ENCODE measurements at places on chromosomes 2 and 18. TPM values are rescaled to one million over a fixed set of nuclear protein-coding genes. Genes with fewer than 3 reads are reported as not detected.

The SERPINB10 gene
- not detected for total RNA-seq

The GCG gene
- not detected for total RNA-seq

The TTLL4 gene
- 14.2 TPM for total RNA-seq

DNA sequence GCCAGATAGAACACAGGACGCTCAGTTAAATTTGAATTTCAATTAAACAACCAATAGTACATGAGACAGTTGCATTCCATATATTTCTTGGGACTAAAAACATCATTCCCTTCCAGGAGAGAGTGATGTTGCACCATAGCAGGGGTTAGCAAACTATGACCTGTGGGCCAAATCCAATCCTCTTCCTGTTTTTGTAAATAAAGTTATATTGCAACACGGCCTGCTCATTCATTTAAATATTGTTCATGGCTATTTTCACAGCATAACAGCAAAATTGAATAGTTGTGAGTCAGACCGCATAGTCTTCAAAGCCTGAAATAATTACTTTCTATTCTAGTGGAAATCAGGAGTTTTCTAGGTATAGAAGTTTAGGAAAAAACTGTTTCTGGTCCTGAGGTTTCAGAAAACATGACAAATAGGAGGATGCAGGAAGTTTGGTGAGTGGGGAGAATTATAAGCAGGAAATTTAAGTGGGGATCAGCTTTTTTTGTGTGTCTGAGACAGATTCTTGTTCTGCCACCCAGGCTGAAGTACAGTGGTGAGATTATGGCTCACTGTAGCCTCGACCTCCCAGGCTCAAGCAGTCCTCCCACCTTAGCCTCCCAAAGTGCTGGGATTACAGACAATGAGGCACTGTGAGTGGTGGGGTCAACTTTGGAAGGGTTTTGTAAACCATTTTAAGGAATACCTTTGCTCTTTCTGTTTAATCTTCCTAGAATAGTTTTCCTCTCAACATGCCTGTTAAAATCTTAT lies 131.5 kb downstream of the SOCS6 start:
- peak; percentile 87 for DNase-seq

DNA sequence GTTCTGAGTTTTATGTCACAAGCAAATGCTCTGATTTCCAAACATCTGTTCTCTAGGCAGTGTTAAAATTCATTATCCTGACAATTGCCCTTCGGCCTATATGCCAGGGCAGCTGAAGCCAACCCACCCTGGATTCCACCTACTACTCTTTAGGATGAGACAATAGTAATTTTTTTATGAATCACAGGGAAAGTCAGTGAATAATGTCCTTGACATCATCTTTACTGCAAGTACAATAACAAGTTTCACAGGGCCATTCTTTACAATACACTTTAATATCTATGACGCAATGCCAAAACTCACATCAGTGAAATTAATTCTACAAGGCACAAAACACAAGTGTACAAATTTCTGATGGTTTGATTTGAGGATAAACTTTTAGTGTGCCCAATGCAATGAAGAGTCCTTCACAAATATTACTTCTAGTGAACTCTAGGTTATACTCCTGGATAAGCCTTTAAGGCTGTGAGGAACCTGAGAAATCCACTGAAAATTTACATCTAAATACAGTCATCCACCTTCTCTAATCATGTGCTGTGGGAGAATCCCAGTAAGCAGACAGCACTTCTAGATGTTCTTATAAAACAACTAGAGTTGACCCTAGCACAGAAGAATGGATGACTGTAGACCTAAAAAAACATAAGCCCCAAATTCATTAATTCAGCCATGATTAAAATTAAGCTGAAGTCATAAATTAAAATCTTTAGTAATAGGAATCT lies 77.3 kb upstream of the CTLA4 start:
- DNase-seq = no peak

GRCh38 chr18:75204732-75205513 lies 4.0 kb downstream of the PTGR3 start:
- DNase-seq = no peak

DNA sequence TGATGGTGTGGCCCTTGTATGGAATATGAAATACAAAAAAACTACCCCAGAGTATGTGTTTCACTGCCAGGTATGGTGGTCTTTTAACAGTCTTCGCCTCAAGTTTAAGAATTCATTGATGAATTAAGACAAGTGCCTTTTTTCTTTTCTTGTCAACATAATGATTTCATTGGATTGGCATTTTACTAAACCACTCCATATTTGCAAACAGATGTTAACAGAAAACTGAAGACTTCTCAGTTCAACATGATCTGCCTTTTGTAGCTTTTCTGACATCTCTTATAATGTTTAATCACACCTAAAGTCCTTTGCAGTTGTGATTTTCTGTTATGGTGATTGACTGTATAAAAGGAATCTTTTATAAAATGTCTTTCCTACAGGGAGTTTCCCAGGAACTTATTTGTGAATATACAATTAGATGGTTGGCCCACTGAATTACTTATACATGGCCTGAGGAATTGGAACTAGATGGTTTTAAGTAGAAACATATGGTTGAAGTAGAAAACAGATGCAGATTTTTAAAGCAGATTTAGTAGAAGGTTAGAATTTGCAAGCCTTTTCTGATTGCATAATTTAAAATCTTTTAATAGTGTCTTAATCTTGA lies 39.7 kb downstream of the DYNC1I2 start:
- no peak for DNase-seq

DNA sequence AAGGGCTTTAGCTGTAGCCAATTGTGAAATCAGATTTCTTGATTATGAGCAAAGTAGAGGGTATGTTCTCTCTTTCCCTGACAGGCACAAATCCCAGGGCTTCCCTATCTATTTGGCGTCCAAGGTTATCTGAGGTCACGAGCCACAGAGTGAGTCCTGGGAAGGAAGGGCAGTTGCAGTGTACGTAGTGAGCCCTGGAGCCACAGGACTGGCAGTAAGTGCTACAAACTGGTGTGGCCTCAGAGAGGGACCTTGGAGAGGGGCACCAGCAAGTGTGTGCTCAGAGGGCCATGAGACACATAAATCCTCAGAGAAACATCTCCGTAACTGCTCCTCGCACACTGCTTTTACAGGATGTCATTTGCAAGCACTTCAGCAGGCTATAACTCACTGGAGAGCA lies 115.5 kb upstream of the SH3BP4 start:
- no peak for DNase-seq

- peak; percentile 73 for DNase-seq
These were observed 24.7 kb downstream of the COPS7B start for GRCh38 chr2:231810905-231811304.

DNA sequence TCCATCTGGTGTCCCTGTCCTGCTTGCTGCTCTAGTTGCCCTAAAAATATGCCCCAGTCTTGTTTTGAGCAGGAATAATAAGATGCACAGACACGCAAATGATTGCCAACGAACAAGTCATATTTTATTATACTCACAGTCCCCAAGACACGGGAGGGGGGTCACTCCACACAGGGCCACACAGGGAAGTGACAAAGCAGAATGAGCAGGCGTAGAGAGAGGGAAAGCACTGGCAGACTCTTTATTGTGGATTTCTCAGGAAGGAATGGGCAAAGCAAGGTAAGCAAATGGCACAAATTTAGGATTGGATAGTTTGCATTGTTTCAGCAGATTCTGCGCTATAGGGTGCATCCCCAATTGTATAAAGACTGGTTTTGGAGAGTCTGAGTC lies 20.7 kb upstream of the ZDBF2 start:
- DNase-seq = no peak

- no peak for DNase-seq
These were observed 30.9 kb upstream of the PGAP1 start for GRCh38 chr2:196957442-196957841.

DNA sequence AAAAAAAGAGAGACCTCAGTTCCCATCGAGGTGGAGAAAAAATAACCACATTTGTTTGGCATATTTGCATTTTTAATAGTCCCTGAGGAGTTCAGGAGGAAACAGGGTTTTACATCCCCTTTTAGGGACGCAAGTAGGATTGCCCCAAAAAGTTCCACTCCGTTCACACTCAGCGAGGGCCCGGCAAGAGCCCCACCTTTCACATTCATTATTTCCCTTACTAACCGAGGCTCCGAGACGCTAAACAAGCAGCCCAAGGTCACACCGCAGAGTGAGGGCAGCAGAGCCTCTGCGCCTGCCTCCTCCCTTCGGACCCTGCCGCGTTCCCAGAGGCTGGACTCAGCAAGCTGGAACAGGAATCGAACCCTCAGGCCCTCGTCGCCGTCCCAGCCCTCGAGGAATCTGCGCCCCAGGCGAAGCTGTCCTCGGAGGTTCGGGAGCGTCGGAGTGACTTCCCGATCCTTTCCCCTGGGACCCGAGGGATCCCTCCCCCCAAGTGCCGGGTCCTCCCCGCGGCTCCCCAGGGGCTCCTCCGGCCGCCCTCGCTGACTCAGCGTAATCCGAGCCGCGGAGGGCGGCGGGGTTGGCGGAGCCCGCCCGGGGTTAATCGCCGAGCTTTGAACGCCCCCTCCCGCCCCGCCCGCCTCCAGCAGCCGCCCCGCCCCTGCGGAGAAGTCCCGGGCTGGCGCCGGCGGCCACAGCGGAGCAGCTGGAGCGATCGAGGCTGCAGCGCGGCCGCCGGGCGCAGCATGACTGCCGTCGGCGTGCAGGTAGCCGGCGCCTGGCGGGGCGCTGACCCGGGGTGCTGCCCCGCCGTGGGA lies at the start of gene TMEM37:
TSS of gene TMEM37 (plus strand) at position 700 of the 821 bp plus-strand sequence. CDS start at position 750, 50 bp downstream.
- peak; percentile 40 for DNase-seq

- peak; percentile 81 for DNase-seq
These were observed 13.6 kb upstream of the PELI1 start for GRCh38 chr2:64157792-64158191.

DNA sequence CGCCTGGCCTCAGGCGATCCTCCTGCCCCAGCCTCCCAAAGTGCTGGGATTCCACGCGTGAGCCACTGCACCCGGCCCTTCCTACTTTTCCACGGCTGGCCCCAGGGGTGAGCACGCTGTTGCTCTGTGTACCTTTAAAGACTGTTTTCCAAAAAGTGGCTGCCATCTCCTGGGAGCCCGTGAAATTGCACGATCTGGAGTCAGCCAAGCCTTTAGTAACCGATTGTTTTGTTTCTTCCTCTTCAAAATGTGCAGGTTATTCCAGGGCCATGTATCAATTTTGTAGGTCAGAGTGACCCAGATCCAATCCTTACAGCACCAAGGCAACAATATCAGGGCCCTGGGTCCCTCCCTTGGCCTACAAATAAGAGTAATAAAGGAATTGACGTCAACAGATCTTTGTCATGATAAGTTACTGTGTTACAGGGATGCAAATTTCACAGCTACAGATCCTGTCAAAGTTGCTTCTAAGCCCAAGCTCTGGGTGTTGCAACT lies 135.6 kb upstream of the ZNF236 start:
- DNase-seq = peak; percentile 89

DNA sequence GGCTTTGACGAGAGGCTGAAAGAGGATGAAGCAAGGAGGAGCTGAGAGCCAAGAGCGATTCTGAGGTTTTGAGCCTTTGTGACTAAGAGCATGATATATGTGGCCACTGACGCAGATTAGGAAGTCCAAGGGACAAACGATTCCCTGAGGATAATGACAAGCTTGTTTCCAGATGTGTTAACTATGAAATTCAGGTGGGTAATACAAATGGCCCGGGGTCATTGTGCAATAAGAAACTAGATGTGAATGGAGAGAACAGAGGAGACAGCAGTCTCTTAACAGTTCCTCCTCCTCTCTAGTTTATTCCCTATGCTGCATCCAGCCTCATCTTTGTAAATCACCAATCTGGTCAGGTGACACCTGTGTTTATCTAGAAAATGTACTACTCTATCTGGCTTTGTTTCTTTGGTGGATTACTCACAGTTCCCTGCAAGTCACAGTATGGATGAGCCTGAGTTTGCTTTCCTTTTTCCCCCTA lies 84.2 kb downstream of the SOCS6 start:
- DNase-seq = peak; percentile 87

DNA sequence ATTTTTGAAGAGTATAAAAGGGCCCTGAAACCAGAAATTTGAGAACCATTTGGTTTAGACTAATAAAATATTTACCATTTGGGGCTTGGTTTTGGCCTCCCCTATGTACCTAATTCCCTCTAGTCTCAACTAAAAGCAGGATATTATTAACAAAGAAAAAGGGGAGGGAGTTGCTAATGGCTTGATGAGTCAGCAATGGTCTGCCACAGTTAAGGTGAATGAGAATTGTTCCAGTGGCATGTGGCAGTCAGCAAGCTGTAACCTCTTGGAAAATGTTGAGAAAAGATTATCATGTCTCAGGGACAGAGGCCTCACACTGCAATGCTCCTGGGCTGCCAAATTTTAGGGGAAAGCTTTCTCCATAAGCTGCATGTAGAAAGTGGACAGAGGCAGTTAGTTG lies 20.1 kb upstream of the SLC39A10 start:
- DNase-seq = no peak

GRCh38 chr2:225494100-225494459 lies 94.6 kb downstream of the NYAP2 start:
- DNase-seq = no peak

DNA sequence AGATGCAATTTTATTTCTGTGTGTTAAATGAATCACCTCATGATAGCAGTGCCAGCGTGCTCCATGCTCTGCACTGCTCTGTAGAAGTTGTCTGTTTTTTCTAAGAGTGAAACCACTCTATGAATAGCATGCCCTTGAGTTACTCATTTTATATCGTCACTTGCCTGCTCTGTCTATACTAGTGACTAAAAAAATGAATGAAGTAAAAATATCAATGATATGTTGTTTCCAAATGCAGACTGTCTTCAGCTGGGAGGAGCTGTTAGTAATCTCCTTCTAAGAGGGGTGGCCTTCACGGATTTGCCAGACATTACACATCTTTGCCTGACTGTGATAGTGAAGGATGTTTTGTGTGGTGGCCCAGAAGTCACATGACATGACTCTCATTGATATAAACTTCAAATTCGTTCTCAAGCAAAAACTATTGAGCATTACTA lies 852.1 kb downstream of the CNTNAP5 start:
- DNase-seq = peak; percentile 74

- no peak for DNase-seq
These were observed 43.2 kb downstream of the ZBTB7C start for GRCh38 chr18:48365965-48366364.
